Suprapubic skin (tissue), 4 donors: ENCODE measurements at places on chromosomes 3 and 15. TPM values are rescaled to one million over a fixed set of nuclear protein-coding genes. Genes with fewer than 3 reads are reported as not detected.

The ERICH6 gene
- total RNA-seq: not detected

The CHRM5 gene
- total RNA-seq: not detected

The SH3BP5 gene
- total RNA-seq: 27.0 TPM

The CYP1A2 gene
- not detected for total RNA-seq

The PTX3 gene
- 1.2 TPM for total RNA-seq

The KAT2B gene
- total RNA-seq: 41.9 TPM

DNA sequence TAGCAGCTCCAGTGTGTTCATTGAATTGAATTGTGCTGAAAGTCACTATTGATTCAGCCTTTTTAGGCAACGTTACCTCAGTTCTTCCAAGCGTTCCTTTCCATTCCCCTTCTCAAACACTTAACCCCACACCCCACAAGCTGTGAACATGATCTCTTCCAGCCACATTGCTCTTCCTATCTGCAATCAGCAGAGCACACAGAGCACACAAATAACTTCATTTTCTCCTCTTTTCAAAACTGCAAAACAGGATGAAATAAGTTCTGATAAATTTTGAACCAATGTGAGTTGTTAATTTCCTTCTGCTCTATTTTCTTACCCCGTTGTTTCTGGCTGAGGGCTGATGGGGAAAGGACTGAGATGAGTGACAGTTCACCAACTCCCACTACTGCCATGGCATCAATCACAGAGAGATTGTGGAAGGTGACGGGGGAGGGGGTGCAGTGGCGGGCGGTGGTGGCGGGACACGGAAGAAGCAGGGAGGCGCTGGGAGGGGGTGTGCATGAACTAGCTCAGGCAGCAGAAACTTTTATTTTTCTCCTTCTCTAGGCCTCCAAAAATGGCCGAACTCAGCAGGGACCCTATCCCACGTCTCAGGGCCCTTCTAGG lies 147.2 kb downstream of the SSR3 start:
- H3K36me3 ChIP-seq: no peaks in the 10 kb centered on the region
- no peak for DNase-seq
- no peaks in the 10 kb centered on the region for H3K4me1 ChIP-seq
- H3K27me3 ChIP-seq: no peaks in the 10 kb centered on the region

- DNase-seq: no peak
- no peak overlapping the region for H3K27ac ChIP-seq
- H3K4me1 ChIP-seq: peaks cover 16% of the 10 kb centered on the region
- H3K4me3 ChIP-seq: no peak overlapping the region
Measured at GRCh38 chr3:127545216-127545615, 45.3 kb downstream of the TPRA1 start.

DNA sequence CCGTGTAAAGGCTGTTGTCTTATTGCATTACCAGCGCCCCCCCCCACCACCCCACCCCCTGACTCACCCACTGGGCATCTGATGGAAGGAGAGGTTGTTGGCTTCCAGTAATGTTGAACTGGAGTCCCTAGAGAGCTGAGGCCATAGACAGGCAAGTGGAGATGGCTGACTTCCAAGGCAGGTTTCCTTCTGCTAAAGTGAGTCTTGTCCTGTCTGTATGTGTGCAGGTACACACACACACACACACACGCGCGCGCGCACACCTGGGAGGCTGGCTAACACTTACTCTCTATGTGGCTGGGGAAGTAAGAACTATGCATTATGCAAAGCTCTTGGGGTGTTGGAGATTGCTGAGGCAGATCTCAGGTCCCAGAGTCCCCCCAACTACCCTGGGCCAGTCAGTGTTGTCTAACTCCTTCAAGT lies 1.6 kb upstream of the KY start:
- no peaks in the 10 kb centered on the region for H3K27me3 ChIP-seq
- H3K27ac ChIP-seq: no peak overlapping the region
- no peaks in the 10 kb centered on the region for H3K36me3 ChIP-seq
- peaks cover 10% of the 10 kb centered on the region for H3K4me1 ChIP-seq
- H3K4me3 ChIP-seq: no peak overlapping the region
- DNase-seq: no peak

GRCh38 chr3:20246662-20247061 lies 60.7 kb upstream of the SGO1 start:
- no peaks in the 10 kb centered on the region for H3K4me1 ChIP-seq
- no peak overlapping the region for H3K4me3 ChIP-seq
- DNase-seq: no peak
- H3K27ac ChIP-seq: no peak overlapping the region
- no peaks in the 10 kb centered on the region for H3K36me3 ChIP-seq

DNA sequence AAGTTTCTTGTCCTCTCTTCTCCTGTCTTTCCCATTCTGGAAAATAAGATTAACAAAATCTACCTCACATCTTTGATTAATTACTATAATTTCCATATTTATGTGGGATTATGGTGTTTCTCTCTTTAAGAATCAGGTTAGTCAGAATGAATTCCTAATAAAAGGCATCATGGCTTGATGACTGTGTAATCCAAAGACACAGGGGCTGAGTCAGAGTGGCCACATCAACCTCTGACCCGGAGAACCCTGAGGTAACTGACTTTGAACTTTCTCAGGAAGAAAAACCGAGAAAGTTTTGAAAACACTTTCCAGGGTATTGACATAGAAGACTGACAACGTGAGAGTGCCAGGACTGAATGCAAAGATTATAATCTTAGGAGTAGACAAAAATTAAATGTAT lies 170.3 kb upstream of the MCTP2 start:
- DNase-seq: no peak
- peaks cover 11% of the 10 kb centered on the region for H3K4me1 ChIP-seq
- H3K36me3 ChIP-seq: no peaks in the 10 kb centered on the region
- H3K27me3 ChIP-seq: no peaks in the 10 kb centered on the region
- H3K27ac ChIP-seq: no peak overlapping the region

- no peaks in the 10 kb centered on the region for H3K27me3 ChIP-seq
- peaks cover 3% of the 10 kb centered on the region for H3K4me1 ChIP-seq
- DNase-seq: no peak
- no peak overlapping the region for H3K4me3 ChIP-seq
- no peak overlapping the region for H3K27ac ChIP-seq
Measured at GRCh38 chr15:39161096-39161495, 419.8 kb upstream of the THBS1 start.

DNA sequence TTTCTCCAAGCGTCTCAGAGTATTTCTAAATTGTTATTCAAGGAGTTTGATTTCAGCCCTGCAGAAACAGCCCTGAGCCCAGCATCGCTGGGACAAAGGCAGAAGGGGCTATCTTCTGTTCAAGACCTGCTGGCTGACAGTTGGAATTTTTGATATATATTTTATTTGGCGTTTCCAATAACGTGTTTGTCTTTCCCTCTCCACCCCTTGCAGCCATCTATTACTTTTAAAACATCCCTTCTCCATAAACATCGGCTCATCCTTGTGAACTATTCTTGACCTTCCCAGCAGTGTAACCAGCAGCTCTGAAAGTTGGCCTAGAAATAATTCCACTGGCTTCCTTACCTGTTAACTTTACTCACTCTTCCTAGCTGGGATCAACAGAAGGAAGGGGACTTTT lies 5.5 kb upstream of the MEIS2 start:
- H3K36me3 ChIP-seq: no peaks in the 10 kb centered on the region
- peaks cover 47% of the 10 kb centered on the region for H3K27me3 ChIP-seq
- H3K4me1 ChIP-seq: peaks cover 36% of the 10 kb centered on the region
- H3K4me3 ChIP-seq: no peak overlapping the region

DNA sequence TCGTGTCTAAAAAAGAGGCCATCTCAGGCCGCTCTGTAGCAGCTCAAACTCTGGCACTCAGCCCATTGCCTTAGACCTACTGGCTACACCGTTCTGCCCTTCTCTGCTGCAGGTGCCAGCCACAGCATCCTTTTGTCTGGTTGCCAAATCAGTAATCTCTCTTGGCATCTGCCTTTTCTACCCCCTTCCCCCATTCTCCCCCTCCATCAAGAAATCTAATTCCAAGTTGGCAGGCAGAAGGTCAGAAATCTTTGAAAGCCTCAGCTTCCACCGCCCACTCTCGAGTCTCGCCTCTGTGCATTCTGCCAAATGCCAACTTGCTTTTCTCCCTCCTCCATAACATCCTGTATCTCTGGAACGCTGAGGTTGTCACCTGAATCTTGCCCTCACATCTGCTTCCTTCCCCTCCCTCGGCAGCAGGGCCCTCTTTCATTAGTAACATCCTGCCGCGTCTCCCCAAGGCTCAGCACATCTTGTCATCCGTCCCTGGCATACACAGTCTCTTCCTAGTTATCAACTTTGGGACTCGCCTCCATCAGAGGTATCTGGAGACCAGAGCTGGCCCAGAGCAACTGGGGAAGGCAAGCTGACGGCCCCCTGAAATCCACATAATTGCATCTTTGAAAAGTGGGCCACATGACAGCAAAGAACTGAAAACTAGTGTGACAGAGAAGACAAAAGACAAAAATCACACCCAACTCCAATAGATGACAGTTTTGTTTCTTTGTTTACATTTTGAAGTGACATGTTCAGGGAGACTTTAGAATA lies 312.0 kb upstream of the CCDC54 start:
- no peaks in the 10 kb centered on the region for H3K27me3 ChIP-seq
- H3K36me3 ChIP-seq: no peaks in the 10 kb centered on the region
- peaks cover 8% of the 10 kb centered on the region for H3K4me1 ChIP-seq
- no peak overlapping the region for H3K27ac ChIP-seq
- DNase-seq: no peak
- no peak overlapping the region for H3K4me3 ChIP-seq

- H3K4me1 ChIP-seq: peaks cover 21% of the 10 kb centered on the region
- H3K27ac ChIP-seq: no peak overlapping the region
- DNase-seq: no peak
- no peak overlapping the region for H3K4me3 ChIP-seq
Measured at GRCh38 chr3:66502981-66503380, 2.2 kb upstream of the LRIG1 start.

GRCh38 chr3:149688122-149688757 lies 30.4 kb upstream of the WWTR1 start:
- DNase-seq: no peak
- H3K27ac ChIP-seq: no peak overlapping the region
- no peaks in the 10 kb centered on the region for H3K27me3 ChIP-seq
- H3K36me3 ChIP-seq: no peaks in the 10 kb centered on the region
- no peaks in the 10 kb centered on the region for H3K4me1 ChIP-seq
- H3K4me3 ChIP-seq: no peak overlapping the region

- H3K4me3 ChIP-seq: no peak overlapping the region
- no peaks in the 10 kb centered on the region for H3K4me1 ChIP-seq
- no peak for DNase-seq
- H3K27me3 ChIP-seq: no peaks in the 10 kb centered on the region
- H3K36me3 ChIP-seq: no peaks in the 10 kb centered on the region
- H3K27ac ChIP-seq: no peak overlapping the region
Measured at GRCh38 chr3:85258326-85258725, 299.5 kb downstream of the CADM2 start.

DNA sequence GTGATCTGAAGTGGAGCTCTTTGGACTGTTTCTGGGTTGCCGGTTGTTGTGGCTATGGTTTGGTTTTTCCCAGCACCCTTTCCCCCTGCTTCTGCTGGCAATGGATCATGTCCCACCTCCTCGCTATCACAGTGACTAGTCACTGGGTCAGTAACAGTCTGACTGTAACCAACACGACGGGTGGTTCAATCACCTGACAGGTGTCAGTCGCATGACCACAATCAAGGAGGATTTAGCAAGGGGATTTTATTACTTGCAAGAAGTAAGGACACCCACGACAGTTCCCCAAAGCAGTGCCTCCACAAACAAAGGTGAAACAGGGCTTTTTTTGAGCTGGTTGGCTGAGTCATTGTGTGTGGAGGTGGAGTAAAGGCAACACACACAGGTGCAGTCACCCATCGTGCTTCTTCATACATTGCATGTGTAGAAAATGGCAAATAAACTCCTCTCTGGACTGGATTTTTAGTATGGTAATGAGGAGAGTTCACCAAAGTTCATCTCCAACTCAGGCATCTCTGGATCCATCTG lies 58.8 kb upstream of the FAM3D start:
- no peaks in the 10 kb centered on the region for H3K4me1 ChIP-seq
- no peaks in the 10 kb centered on the region for H3K27me3 ChIP-seq
- H3K36me3 ChIP-seq: no peaks in the 10 kb centered on the region
- no peak for DNase-seq
